ENCODE measurements at places on chromosomes 3 and 15.

DNA sequence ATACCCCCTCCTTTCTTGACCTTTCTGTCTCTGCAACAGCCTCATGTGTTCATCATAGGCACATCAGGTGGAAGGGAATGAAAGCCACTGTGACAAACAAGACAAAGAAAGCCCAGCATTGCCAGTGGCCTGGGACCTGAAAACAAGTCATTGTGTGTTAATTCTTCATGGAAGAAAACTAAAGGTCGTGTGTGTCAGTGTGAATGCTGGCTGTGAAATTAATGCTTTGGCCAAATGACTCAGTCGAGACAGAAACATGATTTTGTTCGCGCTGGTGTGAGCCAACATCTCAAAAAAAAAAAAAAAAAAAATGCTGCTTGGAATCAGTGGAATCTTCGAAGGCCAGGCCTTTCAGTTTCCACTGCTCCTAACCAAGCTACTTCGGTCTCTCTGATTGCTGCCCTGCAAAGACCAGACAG, 386.5 kb upstream of the PROK2 start:
- no peak for DNase-seq

DNA sequence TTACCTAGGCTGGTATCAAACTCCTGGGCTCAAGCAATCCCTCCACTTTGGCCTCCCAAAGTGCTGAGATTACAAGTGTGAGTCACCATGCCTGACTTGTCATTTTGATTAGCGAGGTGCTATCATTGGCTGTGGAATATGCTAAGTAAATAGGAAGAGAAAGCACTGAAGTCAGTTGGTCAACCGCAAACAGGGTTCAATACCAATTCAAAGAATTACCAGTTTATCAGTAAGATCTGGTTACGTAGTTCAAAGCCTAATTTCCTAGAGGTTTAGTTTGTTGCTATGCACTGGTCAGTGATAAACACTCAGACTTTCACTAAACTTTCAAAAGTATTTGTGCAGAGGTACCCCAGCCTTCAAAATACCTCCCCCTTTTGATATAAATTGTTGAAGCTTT, 29.5 kb downstream of the GLB1 start:
- no peak for DNase-seq

GRCh38 chr15:97858296-97858695, 102.2 kb upstream of the ARRDC4 start:
- no peak for DNase-seq

- no peak for DNase-seq
These were observed 56.2 kb upstream of the TGFBR2 start for GRCh38 chr3:30550246-30550645.

- no peak for DNase-seq
These were observed 68.7 kb downstream of the AP4E1 start for GRCh38 chr15:50977162-50977561.

DNA sequence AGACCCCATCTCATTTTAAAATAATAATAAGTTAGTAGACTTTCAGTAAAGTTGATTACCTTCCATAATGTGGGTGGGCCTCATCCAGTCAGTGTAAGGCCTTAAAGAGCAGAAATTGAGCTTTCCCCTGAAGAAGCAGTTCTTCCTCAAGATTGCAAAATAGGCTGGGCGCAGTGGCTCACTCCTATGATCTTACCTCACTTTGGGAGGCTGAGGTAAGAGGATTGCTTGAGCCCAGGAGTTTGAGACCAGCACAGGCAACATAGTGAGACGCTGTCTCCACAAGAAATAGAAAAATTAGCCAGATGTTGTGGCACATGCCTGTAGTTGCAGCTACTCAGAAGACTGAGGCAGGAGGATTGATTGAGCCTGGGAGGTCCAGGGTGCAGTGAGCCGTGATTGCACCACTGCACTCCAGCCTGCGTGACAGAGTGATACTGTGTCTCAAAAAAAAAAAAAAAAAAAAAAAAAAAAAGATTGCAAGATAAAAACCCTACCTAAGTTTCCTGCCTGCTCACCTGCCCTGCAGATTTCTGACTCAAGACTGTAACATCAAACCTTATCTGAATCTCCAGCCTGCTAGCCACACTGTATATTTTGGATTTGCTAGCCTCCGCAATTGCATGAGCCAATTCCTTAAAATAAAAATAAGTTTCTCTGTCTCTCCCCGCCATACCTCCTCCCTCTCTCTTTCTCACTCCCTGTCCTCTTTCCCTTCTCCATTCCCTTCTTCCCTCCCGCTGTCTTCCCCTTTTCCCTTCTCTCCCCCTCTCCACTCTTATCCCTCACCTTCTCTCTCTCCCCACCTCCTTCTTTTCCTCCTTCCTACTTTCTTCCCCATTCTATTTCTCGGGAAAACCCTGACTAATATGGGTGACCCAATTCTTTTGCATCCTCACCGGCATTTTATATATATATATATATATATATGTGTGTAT, 16.9 kb downstream of the KLHL18 start:
- no peak for DNase-seq

DNA sequence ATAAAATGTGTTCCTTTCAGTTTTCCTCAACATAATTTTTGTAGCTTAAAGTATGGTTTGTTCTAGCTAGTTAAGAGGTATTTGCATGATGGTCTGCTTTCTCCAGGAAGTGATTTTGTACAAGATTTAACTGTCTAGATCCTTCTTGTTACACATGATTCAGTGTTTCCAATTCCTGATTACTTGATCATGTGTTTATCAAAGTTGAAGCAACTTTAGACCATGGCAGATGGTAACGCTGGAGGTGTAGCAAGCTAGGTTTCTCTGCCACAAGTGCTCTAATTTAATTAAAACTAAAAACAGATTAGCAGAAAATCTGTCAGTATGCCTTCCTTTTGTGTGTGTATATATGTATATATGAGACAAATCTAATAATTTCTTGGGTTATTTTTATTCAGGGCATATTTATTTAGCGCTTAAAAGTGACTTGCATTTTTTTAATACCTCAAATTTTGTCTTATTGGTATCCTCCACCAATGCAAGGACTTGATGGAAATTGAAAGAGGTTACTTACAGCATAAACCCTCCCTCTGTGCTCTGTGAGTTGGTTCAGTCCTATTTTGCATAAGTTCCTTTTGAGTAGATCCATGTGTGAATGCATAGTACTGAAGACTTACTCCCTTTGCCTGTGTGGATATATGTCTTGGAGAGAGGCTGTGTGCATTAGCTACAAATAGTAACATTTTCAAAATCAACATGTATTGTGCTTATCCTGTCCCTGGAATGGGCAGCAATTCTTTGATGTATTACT, 157.3 kb upstream of the CGNL1 start:
- DNase-seq: no peak

DNA sequence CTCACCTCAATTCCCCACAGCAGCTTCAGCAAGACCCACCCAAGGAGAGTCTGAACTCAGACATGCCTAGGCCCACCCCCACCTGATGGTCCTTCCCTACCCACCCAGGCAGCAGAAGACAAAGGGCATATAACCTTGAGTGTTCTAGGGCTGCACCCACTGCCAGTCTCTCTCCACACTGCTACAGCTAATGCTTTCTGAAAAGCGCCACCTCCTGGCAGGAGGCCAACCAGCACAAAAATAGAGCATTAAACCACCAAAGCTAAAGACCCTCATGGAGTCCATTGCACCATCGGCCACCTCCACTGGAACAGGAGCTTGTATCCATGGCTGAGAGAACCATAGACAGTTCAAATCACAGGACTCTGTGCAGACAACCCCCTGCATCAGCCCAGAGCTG, 11.3 kb upstream of the RPL39L start:
- peak; percentile 59 for DNase-seq

DNA sequence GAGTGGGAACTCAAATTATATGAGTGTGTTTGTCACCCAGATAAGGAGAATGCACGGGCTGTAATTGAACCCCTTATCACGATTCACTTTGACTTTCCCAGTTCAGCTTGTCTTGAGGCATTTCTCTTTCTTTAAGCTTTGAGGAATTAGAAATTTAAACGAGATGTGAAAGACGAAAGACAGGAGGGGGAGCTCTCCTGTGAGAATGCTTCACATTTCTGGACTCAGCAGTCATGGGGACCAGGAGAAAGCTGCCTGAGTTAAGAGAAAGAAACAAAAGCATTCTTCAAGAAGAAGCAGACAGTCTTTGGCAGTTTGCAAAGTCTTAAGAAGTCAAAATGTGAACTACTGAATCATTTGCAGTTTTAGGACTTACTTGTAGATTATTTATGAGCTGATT, 205.6 kb downstream of the NECTIN3 start:
- no peak for DNase-seq

DNA sequence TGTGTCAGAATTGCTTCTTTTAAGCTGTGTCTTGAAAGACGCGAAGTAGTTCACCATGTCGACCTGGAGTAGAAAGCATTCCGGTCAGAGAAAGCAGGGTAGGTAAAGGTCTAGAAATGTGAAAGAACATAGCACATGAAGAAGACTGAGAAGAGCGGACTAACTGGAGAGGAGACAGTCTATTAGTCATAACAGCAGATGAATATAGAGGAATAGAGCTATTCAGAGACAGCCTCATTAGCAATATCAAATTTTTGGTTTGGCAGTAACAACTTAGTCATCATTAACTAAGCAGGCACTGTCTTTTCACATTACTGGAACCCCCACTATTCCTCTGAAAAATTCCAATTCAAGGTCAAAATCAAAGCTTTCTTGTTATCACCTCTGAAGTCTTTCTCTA, 678.8 kb downstream of the DIPK2A start:
- no peak for DNase-seq

DNA sequence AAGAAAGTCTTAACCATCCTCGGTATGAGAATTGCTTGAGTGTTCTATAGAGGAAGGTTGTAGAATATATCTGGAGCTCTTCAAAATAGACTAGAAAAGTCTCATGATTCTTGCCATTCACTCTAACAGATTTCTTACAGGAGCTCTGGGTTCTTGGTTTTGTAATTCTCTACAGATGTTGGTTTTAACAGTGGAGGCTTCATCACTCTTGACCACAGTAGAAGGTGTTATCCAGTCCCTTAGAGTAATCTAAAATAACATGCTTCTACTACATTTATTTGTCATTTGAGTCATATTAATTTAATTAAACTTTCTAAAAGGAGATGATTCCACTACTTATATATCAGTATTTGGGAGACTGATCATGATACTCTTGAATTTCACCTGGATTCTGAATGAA, 9.7 kb downstream of the GTF2E1 start:
- no peak for DNase-seq

DNA sequence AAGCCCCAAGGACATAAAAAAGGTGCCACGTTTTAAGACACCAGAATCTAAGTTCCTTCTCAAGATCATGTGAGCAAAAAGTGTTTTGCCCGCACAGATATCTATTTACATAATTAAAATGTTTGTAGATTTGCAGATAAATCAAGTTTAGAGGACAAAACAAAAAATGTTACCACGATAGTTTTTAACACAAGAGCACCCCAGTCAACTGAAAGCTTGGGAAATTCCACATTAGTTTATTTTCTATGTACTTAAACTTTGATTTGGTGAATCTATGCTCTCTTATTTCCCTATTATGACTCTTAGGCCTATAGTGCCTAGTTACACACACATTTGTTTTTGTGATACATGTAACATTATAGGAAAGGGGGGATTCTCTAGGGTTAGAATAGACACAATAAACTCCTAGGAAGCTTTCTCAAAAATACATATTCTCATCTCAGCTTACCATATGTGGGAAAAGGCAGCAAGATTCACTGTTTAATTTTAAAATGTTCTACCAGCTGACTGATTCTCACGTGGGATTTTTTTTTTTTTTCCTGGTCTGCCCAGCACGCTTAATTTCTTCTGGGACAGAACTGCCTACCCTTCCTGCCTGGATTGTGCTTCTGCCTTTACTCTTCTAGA, 8.4 kb upstream of the LEKR1 start:
- DNase-seq: no peak

DNA sequence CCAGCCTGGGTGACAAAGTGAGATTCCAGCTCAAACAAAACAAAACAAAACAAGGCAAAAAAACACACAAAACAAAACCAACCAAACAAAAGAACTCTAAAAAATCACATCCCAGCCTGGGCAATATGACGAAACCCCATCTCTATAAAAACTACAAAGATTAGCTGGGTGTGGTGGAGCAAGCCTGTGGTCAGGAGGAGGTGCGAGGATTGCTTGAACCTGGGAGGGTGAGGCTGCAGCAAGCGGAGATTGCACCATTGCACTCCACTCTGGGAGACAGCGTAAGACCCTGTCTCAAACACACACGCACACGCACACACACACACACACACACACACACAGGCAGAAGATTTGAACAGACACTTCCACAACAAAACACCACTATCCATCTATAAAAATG, 99.6 kb downstream of the SHQ1 start:
- DNase-seq: no peak

- DNase-seq: no peak
These were observed 13.3 kb downstream of the GYG1 start for GRCh38 chr3:149004622-149005021.

DNA sequence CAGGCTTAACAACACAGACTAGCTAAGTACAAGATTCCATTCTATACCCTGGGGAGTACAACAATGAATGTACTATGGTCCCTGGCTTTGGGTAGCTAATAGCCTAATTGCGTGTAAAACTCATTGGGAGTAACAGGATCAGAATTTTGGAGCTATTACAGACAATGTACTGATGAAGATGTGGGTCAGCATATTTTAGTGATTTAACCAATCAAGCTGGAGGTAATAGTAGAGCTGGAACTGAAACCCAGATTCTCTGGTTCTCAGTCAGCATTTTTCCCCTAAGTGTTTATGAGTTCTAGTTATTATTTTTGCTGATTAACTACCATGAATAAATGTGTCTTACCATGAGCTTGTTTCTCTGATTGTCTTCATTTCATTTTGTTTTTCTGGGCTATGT, 578.7 kb downstream of the NLGN1 start:
- no peak for DNase-seq

DNA sequence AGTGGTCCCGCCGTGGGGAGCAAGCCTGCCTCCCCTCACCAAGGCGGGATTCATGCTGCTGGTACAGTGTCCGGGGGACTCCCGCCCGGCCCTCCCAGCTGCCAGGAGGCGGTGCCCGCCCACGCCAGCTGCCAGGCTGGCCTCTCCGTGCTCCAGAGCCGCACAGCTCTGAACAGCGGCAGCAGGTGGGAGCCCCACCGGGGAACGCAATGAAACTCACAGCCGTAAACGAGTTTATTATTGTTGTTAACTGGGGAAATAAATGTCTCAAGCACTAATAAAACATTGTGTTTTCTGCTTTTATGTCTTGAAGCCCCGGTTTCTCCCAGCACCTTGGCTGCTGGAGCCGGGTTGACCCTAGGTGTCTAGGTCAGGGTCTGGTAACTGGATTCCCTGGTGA, 317.7 kb upstream of the TLE3 start:
- no peak for DNase-seq

DNA sequence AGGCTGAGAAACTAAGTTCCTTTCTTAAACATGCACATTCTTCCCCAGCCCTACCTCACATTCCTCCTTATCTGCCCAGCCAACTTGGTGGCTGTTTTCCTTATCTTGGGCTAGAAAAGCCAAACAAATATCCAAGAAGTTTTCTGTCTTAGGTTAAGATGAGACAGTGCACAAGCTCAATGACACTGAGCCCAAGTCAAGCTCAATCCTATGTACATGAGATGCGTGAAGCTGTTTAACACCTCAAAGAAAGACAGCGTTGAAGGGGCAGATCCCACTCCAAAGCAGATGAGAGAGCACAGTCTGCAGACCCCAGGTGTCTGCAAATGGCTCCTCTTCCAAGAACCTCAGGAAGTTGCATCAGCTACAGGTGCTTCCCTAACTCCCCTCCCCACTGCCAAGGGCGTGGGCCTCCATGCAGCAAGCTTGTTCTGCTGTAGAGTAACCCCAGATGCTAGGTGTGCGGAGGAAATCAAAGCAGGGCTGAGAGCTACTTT, 16.6 kb downstream of the LRRC2 start:
- no peak for DNase-seq

Measured in CD4-positive, alpha-beta T cell treated with Interleukin-15 for 1 hour (primary cell).